RPMI7951 (cell line): ENCODE measurements at places on chromosomes 1 and 21. TPM values are rescaled to one million over a fixed set of nuclear protein-coding genes. Genes with fewer than 3 reads are reported as not detected.

The RIMKLA gene
- total RNA-seq: 0.12 and 0.88 TPM in 2 replicates

The IL19 gene
- 0.24 TPM in 1 of 2 replicates, not detected in the other for total RNA-seq

The ACTL8 gene
- 0.20 and 0.48 TPM in 2 replicates for total RNA-seq

The TMEM82 gene
- not detected in 2 replicates for total RNA-seq

The CSRP1 gene
- total RNA-seq: 292 and 402 TPM in 2 replicates

The OR2L13 gene
- total RNA-seq: not detected in 2 replicates

The KRTAP19-1 gene
- total RNA-seq: not detected in 2 replicates

The RGS13 gene
- total RNA-seq: 0.20 and 0.84 TPM in 2 replicates

The PRSS38 gene
- total RNA-seq: 0.20 TPM in 1 of 2 replicates, not detected in the other

The SPRR1A gene
- not detected in 2 replicates for total RNA-seq

The LCE2B gene
- not detected in 2 replicates for total RNA-seq

The PTGS2 gene
- 2.1 and 2.4 TPM in 2 replicates for total RNA-seq

The HCRTR1 gene
- not detected in 2 replicates for total RNA-seq

The FAM151A gene
- total RNA-seq: not detected in 2 replicates

The PIP5K1A gene
- 27.4 and 39.5 TPM in 2 replicates for total RNA-seq

The TNFSF4 gene
- total RNA-seq: 1.2 and 1.3 TPM in 2 replicates
